ENCODE measurements at places on chromosomes 2 and 18.

- no peak for DNase-seq
Measured at GRCh38 chr2:46232860-46233259, 64.3 kb upstream of the EPAS1 start.

DNA sequence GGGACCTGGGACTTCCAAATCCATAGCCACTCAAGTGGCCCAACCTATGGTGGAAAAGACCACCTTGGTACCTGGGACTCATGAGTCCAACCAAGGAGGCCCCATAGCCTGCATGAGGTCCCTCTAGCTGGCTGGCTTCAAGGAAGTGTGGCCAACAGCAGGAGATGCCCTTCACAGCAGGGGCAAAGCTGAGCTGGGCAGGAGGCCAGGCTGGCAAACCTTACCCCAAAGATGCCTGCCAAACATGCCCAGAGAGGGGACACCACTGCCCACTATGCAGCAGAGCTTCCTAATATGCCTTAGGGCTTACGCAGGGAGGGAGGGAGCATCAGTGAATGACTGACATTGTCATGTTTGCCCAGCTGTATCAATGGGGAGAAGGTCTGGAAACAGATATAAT lies 188.0 kb upstream of the GLI2 start:
- no peak for DNase-seq

GRCh38 chr2:32904751-32905150 lies 42.0 kb upstream of the LTBP1 start:
- DNase-seq = no peak

GRCh38 chr18:58606236-58606635 lies 22.7 kb downstream of the ALPK2 start:
- no peak for DNase-seq

GRCh38 chr2:166494140-166494624 lies at the start of gene SCN7A:
Gene SCN7A (minus strand): TSS chr2:166494249. CDS start chr2:166477696, 16,553 bp downstream.
- no peak for DNase-seq

DNA sequence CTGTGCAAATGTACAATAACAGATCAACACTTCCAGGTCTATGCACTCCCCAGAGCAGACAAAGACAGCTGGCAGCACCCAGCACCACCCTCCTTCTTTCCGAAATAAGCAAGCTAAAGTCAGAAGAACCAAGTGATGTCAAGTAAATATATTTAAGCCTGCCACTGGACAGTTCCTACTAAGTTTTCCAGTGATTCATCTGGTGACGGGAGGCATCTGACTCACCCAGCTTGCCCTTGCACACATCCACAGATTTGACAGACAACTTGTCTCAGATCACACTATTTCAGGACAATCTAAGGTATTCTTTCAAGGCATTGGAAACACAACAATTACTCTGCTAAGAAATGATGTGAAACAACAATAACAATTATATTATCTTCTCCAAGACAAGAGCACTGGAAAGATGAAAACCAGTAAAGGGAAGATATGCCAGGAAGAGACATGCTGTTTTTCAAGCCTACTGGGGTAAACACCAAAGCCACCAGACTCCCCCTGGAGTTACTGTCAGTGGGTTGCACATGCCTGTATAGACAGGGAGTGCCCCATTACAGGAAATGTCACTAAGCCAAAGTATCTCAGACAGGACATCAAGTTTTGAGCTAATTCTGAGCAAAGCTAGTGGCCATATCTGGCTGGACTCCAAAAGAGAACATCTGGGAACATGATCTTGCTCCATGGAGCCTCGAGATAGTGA lies 287.9 kb upstream of the KLHL29 start:
- DNase-seq = no peak

Measured in foreskin melanocyte (primary cell).